Uterus (tissue), 4 donors: ENCODE measurements at places on chromosomes 4 and X. TPM values are rescaled to one million over a fixed set of nuclear protein-coding genes. Genes with fewer than 3 reads are reported as not detected.

DNA sequence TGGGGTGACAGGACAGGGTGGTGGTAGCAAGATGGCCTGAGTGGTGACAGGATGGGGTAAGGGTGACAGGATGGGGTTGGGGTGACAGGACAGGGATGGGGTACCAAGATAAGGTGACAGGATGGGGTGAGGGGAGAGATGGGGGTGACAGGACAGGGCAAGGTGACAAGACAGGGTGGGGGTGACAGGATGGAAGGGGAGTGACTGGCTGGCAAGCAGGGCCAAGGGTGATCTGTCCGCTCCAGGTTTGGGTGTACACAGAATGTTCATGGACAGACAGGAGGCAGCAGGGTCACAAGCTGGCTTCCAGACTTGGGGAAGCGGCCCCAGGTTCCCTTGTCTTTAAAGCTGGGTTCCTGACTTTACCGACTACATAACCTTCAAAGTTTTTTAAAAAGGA is 23.3 kb downstream of the RNF212 start:
- no peak for DNase-seq

MSX1 gene
- 24.8 TPM for total RNA-seq

DNA sequence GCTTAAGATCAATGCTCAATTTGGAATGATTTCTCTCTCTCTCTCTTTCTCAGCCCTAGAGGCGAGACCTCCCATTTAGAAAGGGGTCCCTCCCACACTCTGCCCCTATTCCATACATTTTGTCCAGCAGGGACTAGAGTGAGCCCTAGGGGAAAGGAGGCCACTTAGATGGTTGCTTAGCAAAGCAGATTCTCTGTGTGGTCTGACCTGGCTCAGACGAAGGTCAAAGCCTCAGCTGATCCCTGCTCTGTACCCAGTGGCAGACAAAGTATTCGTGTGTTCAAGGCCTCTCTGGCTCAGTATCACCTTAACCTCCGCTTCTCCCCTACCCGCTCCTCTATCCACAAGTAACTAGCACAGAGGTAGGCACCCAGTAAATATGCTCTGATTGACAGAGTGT is 78.4 kb downstream of the HPRT1 start:
- no peak for DNase-seq

EDA gene
- 0.51 TPM for total RNA-seq

DSPP gene
- not detected for total RNA-seq
